ENCODE measurements at places on chromosomes 6 and 20.

DNA sequence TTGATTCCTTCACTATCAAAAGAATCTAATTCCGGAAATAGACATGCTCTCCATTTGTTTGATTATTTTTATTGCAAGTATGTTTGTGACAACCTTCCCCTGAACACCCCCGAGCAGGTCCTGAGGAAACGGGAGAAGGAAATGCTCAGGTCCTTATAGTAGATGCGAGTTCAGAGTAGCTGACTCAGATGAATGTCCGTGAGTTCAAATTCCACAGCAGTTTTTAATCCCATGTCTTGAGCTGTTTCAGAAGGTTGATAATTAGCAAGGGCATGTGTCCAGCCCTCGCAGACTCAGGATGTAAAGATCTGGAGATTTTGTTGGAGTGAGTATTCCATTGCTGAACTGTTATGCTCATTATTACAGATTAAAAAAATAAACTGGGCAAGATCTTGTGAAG is 169.3 kb downstream of the BCAS1 start:
- DNase-seq, result peak; percentile 85

- DNase-seq, result no peak
These were observed 38.4 kb upstream of the PRND start for GRCh38 chr20:4683261-4683660.

GRCh38 chr6:149861603-149862423 is 2.3 kb downstream of the LRP11 start:
- no peak for DNase-seq

GRCh38 chr6:94893327-94893726 is 684.0 kb upstream of the MANEA start:
- no peak for DNase-seq

DNA sequence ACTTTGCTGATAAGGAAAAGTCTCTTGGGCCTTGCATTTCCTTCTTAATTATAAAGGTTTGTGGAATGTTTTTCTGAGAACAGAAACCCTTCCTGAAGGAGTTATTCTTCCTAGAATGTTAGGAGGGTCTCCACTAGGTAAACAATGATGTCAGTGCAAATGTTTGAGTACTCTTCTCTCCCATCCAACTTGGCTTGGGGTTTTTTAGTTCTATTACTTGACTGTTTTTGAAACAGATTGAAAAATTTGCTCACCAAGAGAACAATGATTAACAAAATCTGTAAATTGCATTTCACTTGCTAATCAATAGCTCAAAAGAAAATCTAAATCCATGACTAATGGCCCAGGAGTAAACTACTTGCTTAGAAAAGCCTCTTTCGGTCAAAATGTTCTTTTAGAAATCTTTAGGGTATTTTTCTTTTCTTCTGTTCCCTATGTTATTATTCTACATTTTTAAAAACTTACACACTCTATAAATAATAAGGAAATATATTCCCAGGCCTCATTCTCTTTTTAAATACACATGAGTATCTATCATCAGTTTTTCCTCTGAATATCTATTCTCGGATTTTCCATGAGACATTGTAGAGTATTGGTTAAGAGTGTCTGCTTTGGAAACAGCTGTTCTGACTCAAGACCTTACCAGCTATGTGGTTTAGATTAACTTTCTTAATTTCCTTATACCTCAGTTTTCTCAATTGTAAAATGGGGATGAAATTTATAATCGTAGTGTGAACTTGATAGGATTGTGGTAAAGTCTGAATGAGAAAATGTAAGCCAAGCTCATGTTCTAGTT is 234.2 kb upstream of the CITED2 start:
- DNase-seq, result peak; percentile 93

- DNase-seq, result no peak
These were observed 39.0 kb downstream of the TTLL9 start for GRCh38 chr20:31909253-31910070.

DNA sequence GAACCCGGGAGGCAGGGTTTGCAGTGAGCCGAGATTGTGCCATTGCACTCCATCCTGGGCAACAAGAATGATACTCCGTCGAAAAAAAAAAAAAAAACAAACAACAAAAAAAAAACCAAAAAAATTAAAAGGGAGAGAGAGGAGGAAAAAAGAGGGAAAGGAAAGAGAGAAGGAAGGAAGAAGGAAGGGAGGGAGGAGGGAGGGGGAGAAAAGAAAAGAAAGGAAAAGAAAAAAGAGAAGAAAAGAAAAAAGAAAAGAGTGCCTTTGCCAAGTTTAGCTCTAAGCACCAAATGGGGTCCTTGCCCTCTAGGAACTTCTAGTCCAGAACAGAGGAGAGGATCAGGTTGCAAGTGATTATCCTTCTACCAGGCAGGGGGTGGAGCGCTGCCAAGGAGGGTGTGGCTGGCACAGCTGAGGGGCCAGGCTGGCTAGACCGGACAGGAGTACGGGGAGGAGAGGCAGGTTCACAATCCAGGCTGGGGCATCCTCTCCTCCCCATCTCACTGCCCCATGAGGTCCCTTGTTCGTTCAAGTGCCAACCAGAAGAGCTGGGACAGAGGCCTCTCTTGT is 19.1 kb downstream of the GNAS start:
- DNase-seq, result no peak

DNA sequence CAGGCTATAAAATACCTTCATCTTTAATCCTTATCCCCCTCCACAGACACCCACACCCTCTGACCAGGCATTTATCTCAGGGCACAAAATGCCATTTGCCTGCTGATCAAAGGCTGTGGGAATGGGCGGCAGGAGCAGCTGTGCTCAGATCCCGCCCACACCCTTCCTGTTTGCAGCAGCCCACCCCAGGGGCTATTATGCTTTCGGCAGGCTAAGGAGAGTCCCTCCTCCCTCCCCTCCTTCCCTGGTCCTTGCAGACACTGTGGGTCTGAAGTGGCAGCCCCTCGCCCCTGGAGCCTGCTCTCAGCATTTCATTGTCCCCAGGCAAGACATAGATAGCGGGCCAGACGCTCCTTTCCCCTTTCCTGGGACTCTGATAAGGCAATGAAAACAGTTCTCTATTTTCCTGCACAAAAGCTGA is 220.8 kb upstream of the HEY2 start:
- DNase-seq, result no peak

GRCh38 chr6:36230371-36230770 is 33.8 kb downstream of the BRPF3 start:
- DNase-seq, result no peak

DNA sequence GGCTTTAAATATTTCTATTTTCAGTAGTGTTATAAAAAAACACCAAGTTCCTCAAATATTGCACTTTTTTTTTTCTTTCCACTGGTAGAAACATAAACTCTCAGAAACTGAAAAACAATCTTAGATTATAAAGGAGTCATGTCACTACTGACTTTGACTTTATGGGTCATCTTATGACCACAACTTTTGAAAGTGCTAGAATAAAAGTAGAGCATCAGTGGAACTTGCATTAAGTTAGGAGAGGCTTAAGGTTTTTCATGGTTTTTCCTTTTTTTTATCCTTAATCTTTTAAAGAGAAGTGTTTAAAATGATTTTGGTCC is 56.6 kb upstream of the SUPT3H start:
- no peak for DNase-seq

- no peak for DNase-seq
These were observed 45.8 kb upstream of the DST start for GRCh38 chr6:56688521-56688920.

DNA sequence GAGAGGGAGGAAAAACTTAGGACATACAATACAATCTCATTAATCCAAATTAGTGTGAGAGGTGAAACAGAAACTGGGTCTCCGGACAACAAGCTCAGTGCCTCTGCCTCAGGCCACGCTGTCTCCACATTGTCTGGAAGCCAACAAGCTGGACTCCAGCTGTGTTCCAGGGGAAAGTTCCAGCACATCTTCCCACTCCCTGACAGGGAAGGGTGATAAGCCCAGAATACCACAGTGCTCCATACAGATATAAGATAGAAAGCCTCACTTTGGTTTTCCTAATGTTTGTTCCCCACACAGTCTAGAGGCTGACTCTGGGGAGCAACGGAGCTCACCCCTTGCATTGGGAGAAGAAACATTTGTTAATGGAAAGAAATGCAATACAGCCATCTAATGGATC is 117.1 kb upstream of the SPTLC3 start:
- no peak for DNase-seq

All from fibroblast of skin of back (primary cell).